ENCODE measurements at places on chromosomes 2 and 18.

DNA sequence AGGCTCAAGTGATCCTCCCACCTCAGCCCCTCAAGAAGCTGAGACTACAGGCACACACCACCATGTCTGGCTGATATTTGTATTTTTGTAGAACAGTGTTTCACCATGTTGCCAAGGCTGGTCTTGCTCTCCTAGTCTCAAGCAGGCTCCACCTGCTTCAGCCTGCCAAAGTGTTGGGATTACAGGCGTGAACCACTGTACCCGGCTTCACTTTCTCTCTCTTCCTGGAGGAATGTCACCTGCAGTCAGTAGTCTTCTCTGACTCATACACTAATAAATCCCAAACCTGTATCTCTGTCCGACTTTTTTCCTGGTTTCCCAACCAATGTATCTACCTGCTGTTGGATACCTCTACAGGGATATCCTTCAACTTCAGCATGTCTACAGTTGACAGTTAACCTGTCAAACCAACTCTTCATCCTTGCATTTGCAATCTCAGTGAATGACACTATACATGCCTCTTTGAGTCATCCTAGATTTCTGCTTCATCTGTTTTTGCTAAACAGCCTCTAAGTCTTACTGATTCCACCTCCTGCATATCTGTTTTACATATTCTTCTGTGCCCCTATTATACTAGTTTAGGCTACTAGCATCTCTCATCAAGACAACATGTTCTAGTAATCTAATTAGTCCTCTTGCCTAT is 54.5 kb downstream of the RBBP8 start:
- DNase-seq = no peak

DNA sequence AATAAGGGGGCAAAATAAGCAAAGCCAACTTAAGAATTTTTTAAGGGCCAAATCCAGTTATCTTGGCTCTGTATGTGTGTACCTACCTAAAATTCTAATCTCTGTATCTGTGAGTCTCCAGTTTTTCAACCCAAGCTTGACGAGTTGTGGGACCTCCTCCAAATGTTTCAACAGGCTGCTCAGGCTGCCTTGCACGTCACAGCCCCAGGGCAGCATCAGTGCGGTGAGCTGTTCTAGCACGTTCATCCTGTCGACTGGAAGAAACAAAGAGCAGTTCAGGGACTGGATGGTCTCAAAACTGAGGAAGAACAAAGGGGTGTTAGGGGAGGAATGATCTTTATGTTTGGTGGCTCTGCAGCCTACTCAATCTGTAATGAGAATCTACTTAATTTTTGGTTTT is 29.4 kb downstream of the NLRC4 start:
- DNase-seq = no peak

DNA sequence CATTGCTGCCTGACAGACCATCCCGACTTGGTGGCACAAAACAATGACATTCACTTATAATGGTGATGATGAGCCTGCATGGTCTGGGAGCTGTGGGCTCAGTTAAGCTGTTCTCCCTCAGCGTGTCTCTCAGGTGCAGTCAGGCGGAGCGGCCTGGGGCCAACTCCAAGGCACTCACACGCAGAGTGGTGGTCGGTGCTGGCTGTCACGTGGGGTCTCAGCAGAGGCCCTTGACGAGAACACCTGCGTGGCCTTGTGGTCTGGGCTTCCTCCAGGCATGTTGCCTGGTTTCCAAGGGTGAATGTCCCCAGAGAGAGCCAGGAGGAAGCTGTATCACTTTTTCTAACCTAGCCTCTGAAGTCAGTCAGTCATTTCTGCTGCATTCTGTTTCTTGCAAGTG is 29.8 kb downstream of the ARMC9 start:
- no peak for DNase-seq

GRCh38 chr2:207352978-207353671 is 176.6 kb upstream of the CREB1 start:
- no peak for DNase-seq

GRCh38 chr2:8714283-8714682 is 32.4 kb downstream of the ID2 start:
- no peak for DNase-seq

DNA sequence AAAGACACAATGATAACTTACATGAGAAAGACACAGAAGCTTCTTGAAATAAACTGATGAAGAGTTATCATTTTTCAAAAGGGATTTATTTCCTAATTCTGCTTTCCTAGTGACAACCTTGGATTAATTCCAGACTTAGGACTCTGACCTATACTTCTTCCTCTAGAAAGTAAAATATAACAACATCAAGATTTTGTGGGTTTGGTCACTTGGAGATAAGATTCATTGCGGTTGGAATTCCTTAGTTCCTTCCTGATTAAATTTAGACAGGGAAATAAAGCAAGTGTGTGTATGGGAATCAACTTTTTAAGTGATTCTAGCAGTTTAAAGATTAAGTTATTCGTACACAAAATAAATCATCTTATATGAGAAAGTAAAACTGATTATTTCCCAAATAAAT is 208.4 kb upstream of the CCDC150 start:
- no peak for DNase-seq
